ENCODE measurements at places on chromosomes 1 and 21. TPM values are rescaled to one million over a fixed set of nuclear protein-coding genes. Genes with fewer than 3 reads are reported as not detected.

GRCh38 chr1:33367485-33368405 is 46.8 kb upstream of the A3GALT2 start:
- H3K27ac ChIP-seq: no peak overlapping the region
- no peak overlapping the region for H3K4me3 ChIP-seq
- DNase-seq: peak; percentile 79
- no peaks in the 10 kb centered on the region for H3K4me1 ChIP-seq

DNA sequence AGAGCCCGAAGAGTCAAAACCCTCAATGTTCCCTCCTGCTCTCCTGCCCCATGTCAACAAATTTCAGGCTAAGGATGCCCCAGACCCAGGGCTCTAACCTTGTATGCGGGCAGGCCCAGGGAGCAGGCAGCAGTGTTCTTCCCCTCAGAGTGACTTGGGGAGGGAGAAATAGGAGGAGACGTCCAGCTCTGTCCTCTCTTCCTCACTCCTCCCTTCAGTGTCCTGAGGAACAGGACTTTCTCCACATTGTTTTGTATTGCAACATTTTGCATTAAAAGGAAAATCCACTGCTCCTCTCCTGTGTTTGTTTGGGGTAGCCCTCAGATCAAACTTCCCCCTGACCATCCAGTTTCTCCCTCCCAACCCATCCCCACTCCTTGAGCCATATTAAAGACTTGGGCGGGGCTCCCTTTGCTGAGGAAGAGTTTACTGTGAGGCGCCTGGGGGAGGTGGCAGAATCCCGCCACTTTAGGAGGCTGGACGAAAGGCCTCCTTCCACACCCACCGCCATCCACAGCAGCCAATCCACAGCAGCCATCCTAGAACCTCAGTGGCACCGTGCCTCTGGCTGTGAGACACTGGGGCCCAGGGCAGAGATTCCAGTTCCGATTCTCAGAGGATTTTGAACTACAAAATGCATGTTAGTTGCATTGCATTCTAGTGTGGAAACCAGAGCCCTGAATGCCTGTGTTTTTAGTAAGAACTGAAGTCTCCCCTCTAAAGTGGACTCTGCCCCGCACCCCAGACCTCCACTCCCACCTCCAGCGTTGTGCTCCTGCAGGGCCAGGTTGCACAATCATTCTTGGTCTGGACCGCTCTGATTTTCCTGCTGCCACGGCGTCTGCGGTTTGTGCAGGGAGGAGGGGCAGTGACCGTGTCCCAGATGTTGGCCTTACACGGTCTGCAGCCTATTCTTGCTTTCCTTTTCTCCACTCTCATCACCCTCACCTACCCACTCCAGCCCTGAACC is 3.0 kb downstream of the OLFML3 start:
- DNase-seq: no peak
- H3K4me1 ChIP-seq: no peaks in the 10 kb centered on the region
- H3K27me3 ChIP-seq: no peaks in the 10 kb centered on the region
- no peak overlapping the region for H3K27ac ChIP-seq
- no peaks in the 10 kb centered on the region for H3K36me3 ChIP-seq

GRCh38 chr1:916173-917075 is 7.3 kb upstream of the SAMD11 start:
- H3K36me3 ChIP-seq: no peaks in the 10 kb centered on the region
- no peak overlapping the region for H3K4me3 ChIP-seq
- no peak overlapping the region for H3K27ac ChIP-seq
- H3K27me3 ChIP-seq: peaks cover 13% of the 10 kb centered on the region
- no peak for DNase-seq

- DNase-seq: no peak
- no peak overlapping the region for H3K4me3 ChIP-seq
- no peaks in the 10 kb centered on the region for H3K4me1 ChIP-seq
Observed at GRCh38 chr1:43402089-43402865, 12.6 kb downstream of the SZT2 start.

DNA sequence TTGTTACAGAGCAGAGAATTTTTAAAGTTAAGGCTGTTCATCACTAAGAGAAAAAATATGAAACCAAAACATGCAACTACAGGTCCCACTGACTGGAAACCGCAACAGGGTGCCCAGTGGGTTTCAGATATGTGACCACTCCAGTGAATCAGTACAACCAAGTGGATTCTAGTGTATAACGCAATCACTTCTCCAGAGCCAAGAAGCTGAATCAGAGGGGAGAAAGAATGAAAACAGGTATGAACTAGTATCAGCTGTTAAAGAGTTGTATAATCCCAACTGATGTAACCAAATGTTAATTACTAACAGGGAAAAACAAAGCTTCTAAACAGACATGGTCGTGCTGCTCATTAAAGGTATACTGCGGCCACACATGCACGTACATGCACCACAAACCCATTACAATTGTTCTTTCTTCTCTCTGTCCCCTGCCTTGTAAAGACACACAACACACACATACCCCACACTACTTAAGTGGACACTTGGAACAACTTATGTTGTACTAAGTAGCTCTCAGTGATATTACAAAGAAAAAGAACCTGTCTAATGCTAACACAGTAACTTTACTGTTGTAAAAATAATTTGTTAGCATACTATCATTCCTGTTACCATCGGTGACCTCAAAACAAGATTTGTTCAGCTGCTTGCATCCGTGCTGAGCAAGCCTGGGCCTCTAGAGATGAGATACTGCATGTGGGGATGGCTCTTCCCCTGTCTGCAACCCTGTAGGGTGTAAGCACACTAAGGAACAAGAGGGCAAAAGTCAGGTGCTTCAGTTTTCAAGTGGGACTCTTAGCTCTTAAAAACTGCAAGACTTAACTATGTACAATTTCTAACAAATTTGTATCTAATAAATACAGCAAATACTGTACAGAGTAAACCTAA is 74.2 kb downstream of the PTPN14 start:
- no peaks in the 10 kb centered on the region for H3K36me3 ChIP-seq
- H3K27ac ChIP-seq: no peak overlapping the region
- H3K27me3 ChIP-seq: no peaks in the 10 kb centered on the region

- H3K4me3 ChIP-seq: peak within 1 kb of the TSS; percentile 66
- peaks cover 18% of the 10 kb centered on the region for H3K4me1 ChIP-seq
- no peaks in the 10 kb centered on the region for H3K27me3 ChIP-seq
- peak within 1 kb of the TSS; percentile 64 for H3K27ac ChIP-seq
- no peak for DNase-seq
Observed at GRCh38 chr1:44031252-44032169, at the start of gene SLC6A9. Gene SLC6A9, minus strand, starts transcription at chr1:44031462. Its CDS starts 7,185 bp downstream, at chr1:44024277.

Gene PPFIA4
- total RNA-seq: 1.4 TPM

Gene KDF1
- total RNA-seq: 2.6 TPM

Gene TP73
- total RNA-seq: not detected

Gene DNASE2B
- not detected for total RNA-seq
